ENCODE measurements at places on chromosomes 2 and 18. TPM values are rescaled to one million over a fixed set of nuclear protein-coding genes. Genes with fewer than 3 reads are reported as not detected.

EML6 gene
- polyA plus RNA-seq = 16.2 TPM

MYO3B gene
- 8.4 TPM for polyA plus RNA-seq

RAPGEF4 gene
- 8.5 TPM for polyA plus RNA-seq

IL36G gene
- polyA plus RNA-seq = 0.21 TPM

C2orf66 gene
- polyA plus RNA-seq = 0.27 TPM

SPATA3 gene
- not detected for polyA plus RNA-seq

TOGARAM2 gene
- polyA plus RNA-seq = 2.0 TPM

RIT2 gene
- not detected for polyA plus RNA-seq

SERPINB8 gene
- polyA plus RNA-seq = 4.5 TPM

GREB1L gene
- 2.9 TPM for polyA plus RNA-seq

XIRP2 gene
- 0.08 TPM for polyA plus RNA-seq

QPCT gene
- 11.5 TPM for polyA plus RNA-seq

SEH1L gene
- polyA plus RNA-seq = 38.0 TPM

C2orf72 gene
- 6.2 TPM for polyA plus RNA-seq

CREG2 gene
- polyA plus RNA-seq = 0.45 TPM

RBM44 gene
- polyA plus RNA-seq = 0.38 TPM

NPHP1 gene
- 12.2 TPM for polyA plus RNA-seq

PSD4 gene
- 10.8 TPM for polyA plus RNA-seq

LCT gene
- not detected for polyA plus RNA-seq

IL1RL2 gene
- polyA plus RNA-seq = 1.2 TPM

MOCOS gene
- 0.69 TPM for polyA plus RNA-seq

CNTNAP5 gene
- polyA plus RNA-seq = not detected

PJVK gene
- 6.5 TPM for polyA plus RNA-seq

CHST9 gene
- 3.7 TPM for polyA plus RNA-seq

MATN3 gene
- 3.0 TPM for polyA plus RNA-seq

CYS1 gene
- 94.7 TPM for polyA plus RNA-seq

KCMF1 gene
- polyA plus RNA-seq = 44.8 TPM

HOXD11 gene
- polyA plus RNA-seq = 68.6 TPM

HJURP gene
- polyA plus RNA-seq = 26.6 TPM

Measured in left renal cortex interstitium (tissue), 4 donors.